ENCODE measurements at places on chromosomes 1 and 21.

DNA sequence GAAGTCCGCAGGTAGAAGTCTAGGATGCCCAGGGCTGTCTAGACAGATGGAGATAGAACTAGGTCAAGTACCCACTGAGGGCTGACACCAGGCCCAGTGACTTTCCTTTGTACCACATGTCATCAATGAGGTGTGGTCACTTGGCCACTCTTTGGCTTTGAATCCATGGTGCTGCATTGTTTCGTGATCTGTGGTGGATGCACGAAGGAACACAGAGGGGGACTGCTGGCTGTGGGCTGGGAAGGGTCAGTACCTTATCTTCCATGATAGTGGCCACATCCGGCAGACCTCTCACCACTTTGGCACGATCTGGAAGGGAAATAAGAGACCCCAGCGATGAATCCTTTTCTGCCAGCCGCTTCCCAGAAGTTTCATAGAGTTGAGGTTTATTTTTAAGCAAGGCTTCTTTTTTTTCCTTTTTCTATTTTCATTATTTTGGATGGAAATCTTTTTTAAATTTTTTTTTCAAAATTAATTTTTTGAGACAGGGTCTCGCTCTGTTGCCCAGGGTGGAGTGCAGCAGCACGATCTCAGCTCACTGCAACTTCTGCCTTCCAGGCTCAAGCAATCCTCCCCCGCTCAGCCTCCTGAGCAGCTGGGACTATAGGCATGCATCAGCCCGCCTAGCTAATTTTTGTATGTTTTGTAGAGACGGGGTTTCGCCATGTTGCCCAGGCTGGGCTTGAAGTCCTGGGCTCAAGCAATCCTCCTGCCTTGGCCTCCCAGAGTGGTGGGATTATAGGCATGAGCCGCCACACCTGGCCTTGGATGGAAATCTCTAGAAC, 53.1 kb downstream of the MYOM3 start:
- DNase-seq, result no peak

DNA sequence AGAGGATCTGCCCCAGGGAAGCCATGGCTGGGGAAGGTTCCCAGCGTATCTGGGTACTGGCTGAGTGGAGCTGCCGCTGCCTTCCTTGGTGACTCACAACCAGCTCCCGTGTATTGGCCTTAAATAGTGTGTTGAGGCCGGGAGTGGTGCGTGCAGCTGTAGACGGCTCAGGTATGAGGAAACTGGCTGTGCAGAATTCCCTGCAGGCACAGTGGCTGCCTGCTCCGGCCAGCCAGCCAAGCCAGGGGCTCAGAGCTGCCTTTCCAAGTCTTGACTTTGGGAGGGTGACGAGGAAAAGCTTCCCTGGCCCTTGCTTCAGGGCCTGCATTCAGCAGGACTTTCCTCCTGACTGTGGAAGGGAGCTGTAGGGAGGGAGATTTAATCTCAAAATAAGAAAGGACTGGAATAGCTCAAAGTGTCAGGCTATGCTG, at the start of gene VTCN1:
Gene VTCN1 (minus strand): TSS at position 97 of the 431 bp plus-strand sequence. CDS start 72 bp downstream, at position 25.
- no peak for DNase-seq

DNA sequence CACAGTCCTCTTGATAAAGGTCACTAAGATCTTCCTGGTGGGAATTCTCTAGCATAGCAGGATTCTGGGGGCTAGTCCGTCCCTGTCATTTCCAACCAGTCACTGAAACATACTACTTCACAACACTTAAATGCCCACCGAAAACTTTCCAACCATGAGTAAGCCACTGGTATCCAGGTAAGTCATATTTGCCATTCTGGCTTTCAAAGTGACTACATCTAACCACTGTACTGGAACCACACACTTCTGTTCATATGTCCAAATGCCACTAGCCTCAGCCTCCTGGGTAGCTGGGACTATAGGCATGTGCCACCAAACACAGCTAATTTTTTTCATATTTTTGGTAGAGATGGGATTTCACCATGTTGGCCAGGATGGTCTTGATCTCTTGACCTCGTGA, 64.3 kb upstream of the VANGL1 start:
- no peak for DNase-seq

GRCh38 chr1:31371121-31371959, 1.5 kb downstream of the FABP3 start:
- no peak for DNase-seq

- DNase-seq, result no peak
Measured at GRCh38 chr1:161111527-161111926, 6.3 kb downstream of the PFDN2 start.

DNA sequence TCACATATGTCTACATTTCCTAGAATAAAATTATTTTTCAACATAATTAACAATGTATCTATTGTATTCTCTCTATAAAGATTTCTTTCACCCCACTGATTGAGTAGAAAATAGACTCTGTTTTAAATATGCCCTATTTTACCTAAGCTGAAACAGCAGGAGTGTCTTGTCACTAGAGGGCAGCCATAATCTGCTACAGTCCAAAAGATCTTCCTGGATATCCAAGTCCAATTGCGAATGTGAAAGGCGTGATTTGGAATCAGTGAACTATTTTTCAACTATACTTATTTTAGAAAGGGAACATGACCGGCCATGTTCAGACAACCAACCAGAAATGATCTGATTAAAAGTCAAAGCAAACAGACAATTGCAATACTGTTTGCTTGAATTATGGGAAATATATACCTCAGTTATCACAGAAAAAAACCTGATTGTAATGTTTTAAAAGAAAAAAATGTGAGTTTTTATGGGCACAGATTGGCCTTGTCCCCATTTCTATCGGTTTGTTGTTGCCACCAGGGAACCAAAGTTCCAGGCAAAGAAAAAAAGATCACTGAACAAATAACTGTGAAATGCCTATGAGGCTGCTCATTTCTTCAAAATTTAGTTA, 1211.0 kb upstream of the ADGRL4 start:
- no peak for DNase-seq

GRCh38 chr1:111370871-111371270, 56.7 kb downstream of the OVGP1 start:
- no peak for DNase-seq

- DNase-seq, result no peak
Measured at GRCh38 chr1:88394958-88395357, 289.1 kb upstream of the PKN2 start.

DNA sequence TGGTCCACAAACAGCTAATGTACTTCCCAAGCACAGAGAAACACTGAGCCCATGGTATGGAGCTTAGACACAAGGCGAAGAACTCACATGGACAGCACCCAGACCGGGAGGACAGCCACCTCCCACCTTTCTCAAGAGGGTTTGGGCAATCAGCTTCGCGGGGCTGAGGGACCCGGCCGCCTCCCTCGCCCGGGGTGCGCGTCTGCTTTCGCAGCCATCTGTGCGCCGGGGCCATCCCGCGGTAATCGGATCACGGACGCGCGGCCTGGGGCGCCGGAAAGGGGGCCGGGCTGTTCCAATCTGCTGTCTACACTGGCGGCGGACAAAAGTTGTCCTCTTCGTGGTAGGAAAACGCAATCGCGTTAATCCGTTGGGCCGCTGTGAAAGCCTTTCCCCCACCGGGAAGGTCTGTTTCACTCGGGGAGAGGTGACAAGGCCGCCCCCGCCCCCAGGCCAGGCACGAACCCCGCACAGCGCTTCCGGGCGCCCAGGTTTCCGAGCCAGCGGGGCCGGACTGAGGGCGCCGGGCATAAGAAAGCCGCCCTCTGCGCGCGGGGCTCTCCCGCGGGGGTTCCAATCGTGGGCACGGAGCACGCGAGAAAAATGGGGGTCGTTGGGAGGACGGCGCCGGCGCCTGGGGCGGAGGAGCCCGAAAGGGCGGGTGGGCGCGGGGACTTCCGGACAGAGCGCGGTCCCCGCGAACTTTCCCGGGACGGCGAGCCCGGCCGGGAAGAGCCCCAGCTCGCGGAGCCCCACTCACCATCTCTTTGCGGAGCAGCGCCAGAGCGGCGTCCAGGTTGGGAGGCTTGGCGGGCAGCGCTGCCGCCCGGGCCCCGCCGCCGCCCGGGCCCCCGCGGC, 664 bp downstream of the FAM89A start:
- no peak for DNase-seq

GRCh38 chr1:21097729-21098128, 79.0 kb downstream of the EIF4G3 start:
- no peak for DNase-seq

GRCh38 chr1:175884369-175884768, 141.0 kb upstream of the TNR start:
- DNase-seq, result no peak

GRCh38 chr1:31775210-31775999, 11.3 kb upstream of the ADGRB2 start:
- DNase-seq, result no peak

DNA sequence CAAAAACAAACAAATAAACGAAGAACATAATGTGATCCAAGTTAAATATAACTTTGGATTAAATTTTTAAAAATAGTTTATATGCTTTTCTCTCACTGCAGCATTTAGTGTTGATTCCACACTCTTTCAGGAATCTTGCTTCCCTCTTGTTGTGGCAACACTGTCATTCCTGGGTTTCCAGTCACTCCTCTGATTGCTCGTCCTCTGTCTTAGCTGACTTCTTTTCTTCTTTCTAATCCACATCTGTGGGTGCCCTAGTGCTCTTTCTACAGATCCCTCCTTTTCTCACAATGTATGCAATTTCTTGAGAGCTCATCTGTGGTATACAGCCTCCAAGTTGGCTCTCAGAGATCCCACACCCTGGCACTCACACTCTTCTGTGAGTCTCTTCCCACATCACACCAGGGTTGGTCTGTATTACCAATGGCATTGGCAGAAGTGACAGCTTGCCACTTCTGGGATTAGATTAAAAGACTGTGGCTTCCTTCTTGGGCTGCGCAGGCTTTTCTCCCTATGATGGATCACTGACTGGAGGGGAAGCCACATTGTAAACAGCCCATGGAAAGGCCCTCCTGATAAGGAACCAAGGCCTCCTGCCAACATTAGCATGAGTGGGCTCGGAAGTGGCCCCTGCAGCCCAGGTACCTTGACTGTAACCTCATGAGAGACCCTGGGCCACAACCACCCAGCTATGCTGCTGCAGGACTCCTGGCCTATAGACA, 11.5 kb upstream of the MYOC start:
- DNase-seq, result no peak

- no peak for DNase-seq
Measured at GRCh38 chr1:112689196-112689841, 14.9 kb downstream of the MOV10 start.

DNA sequence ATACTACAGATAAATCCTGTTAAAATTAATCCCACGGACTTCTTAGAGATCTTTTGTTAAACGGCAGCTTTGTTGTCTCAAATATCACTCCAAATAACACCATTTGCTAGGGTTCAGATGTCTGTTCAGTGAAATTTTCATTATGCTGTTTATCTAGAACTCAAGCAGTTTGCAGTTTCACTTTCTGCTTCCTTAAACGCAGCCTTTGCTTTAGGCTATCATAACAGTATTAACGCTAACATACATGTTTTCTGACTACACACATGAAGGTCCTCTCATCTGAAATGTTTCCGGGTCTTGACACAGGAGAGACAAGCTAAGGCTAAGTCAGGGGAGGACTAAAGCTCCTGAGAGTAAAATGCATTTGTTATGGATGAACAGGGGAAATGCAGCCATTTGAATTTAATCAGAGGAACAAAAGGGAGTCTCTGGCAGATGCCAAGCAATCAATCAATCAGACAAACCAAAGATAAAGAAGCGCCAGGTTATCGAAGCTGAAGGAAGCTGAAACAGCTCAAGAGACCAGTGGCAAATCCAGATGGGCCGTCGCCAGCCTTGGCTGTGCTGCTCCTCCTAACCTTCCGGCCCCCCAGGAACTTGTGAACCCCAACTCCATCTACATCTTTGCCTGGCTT, 16.9 kb downstream of the CCSAP start:
- DNase-seq, result no peak

DNA sequence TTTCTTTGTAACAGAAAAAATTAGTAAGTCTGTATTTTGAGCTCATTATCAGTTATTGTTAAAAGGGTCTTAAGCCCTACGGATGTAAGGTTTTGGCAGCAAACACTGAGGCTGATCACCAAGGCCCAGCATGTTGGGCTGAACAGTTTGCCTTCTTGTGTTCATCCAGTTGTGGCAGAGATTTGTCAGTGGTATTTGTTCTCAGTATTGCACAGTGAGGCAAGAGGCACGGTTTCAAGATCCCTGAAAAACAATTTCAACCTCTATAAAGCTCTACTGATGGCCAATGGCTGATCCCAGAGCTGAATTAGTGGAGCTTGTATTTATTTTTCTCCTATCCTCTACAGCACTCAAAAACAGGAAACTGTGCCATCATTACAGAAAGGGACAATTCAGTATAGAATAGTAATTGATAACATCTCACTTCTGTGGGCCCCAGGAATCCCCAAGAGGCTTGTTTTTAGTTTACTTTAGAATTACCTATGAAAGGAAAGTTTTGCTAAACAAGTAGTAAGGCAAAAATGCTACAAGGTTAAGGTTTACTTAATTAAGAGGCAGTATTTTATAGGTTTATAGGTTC, 191.8 kb upstream of the RAB4A start:
- no peak for DNase-seq

DNA sequence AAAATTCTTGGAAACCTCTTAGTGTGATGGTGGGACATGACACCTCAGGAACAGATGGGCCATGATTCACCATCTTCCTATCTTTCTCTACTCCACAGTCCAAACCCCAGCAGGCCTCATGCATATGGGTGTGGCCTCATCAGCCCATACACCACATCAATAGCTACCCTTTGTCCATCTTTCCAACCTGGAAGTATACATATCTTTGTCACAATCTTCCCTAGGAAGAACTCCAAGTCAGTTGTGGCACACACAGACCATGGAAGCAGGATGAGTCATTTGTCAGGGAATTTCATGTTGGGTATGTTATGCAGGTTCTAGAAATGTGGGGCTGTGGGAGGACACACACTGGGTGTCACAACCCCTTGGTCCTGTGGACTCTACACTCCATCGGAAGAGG, 30.5 kb upstream of the CLCA4 start:
- no peak for DNase-seq

GRCh38 chr1:151993734-151994496, at the start of gene S100A10:
TSS of gene S100A10 (minus strand) at chr1:151993859. CDS start at chr1:151986230, 7,629 bp downstream.
- DNase-seq, result no peak

GRCh38 chr1:203569490-203570318, 56.9 kb upstream of the ATP2B4 start:
- DNase-seq, result no peak

DNA sequence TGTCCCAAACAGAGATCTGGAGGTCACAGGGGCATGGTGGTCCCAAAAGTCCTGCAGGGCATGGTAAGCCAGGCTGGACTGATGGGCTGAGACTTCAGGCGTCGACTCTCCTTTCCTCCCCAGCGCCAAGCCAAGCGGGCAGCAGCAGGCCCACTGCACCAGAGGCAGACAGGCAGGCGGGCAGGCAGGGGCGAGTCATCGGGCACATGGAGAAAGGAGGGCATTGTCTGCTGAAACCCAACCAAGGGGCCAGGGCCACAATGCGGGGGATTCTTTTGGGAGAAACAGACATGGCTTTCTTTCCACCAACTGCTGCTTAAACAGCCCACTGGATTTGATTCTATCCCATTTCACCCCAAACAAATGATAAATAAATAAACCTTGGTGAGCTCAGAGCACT, 46.2 kb downstream of the TRABD2B start:
- no peak for DNase-seq

Data from NCI-H1092 (cell line).